ENCODE measurements at places on chromosomes 1 and 21.

GRCh38 chr1:87362834-87363426, 34.2 kb downstream of the LMO4 start:
- no peak for DNase-seq

- no peak for DNase-seq
Measured at GRCh38 chr1:244436336-244437085, 15.2 kb downstream of the ADSS2 start.

- no peak for DNase-seq
Measured at GRCh38 chr1:87644033-87644578, 315.4 kb downstream of the LMO4 start.

GRCh38 chr1:26536521-26536920, 7.0 kb downstream of the RPS6KA1 start:
- DNase-seq = no peak

- no peak for DNase-seq
Measured at GRCh38 chr1:202659541-202659940, 50.7 kb downstream of the SYT2 start.

GRCh38 chr1:180909462-180909976, 3.2 kb upstream of the KIAA1614 start:
- no peak for DNase-seq

DNA sequence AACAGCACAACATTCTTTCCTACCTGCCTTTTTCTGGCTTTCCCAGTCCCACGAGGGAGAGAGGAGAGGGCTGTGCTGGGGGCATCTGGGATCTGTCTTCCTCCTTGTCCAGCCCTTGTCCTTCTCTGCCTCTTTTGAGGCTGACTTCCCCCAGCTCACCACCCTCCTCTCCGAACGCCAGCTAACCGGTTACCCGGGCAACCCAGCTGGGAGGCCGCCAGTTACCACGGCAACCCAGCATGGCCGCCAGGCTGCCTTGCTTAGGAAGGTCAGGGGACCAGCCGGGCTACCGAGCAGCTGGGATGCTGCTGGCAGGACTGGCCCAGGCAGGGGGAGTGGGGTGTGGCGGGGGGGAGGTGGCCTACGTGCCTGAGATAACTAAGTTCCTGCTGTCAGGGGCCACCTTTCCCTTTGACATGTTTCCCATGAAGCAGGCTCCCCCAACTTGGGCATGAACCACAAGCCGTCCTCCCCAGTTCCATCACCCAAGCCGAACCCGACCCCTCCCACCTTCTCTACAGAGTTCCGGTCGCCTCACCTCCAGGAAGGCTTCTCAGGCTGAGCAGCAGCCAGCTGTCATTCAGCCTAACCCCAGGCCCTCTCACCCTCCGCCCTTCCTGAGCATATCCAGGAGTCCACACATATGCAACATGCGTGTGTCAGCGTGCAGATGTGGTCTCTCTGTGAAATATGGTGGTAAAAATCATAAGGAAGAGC, 8.7 kb downstream of the PLEKHA6 start:
- DNase-seq = no peak

GRCh38 chr1:156571261-156571852, 1.0 kb downstream of the IQGAP3 start:
- no peak for DNase-seq

DNA sequence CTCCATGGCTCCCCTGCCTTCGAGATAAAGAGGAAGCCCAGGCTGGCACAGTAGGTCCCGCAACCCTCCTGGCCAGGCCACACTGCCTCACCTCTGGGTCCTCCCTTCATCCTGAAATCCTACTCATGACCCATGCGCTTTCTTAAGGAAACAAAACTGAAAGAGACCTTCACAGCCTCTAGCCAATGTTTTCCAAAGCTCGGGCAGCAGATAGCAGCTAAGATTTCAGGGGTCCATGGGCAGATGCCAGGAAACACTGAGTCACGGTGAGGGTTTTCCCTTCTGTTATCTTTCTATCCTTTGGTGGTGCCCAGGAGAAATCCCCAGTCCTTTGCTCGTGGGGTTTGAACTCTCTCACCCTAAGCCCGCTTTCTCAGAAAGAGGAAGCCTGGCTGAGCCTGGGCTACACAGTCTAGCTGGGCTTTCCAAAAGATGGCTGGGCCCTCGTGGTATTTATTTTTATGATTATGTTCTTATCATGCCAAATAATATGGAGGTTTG, 26.6 kb downstream of the TTC39A start:
- DNase-seq = no peak

DNA sequence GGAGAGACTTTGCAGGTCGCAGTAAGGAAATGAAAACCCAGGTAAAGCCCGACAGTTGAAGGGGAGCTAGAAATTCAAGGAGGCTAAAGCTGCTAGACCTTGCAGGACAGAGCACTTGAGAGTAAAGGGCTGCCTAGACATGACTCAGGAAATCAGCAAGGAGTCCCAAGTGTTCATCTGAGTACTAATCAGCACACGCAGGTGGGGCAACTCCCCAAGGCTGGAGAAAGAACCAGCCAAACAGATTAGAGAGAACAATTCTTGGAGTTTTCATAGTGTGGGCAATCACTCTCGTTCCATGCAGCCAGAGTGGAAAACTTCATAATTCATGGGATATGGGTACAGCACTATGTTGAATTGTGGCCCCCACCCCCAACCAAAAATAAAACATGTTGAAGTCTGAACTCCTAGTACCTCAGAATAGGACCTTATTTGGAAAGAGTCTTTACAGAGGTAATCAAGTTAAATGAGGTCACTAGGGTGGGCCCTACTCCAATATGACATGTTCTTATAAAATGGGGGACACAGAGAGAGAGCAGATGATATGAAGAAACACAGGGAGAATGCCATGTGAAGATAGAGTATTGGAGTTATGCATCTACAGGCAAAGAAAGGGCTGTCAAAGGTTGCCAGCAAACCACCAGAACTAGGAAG, 28.0 kb downstream of the SYDE2 start:
- DNase-seq = no peak

DNA sequence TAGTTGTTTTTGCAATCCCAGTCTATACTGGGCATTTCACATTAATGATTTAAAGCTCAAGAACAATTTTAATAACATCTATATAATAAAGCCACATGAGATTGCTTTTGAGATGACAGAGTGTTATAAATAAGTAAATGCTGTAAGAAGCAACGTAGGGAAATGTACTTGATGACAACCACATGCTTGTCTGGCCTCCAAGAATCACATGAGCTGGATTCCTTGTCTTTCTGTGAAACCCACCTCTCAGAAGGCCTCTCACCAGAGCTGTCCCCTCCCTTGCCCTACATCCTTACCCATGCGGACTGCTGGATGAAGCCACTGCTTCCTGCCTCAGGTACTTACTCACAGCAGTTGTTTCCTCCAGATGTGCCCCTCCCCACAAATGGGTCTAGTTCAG, 145.1 kb upstream of the CTTNBP2NL start:
- no peak for DNase-seq

DNA sequence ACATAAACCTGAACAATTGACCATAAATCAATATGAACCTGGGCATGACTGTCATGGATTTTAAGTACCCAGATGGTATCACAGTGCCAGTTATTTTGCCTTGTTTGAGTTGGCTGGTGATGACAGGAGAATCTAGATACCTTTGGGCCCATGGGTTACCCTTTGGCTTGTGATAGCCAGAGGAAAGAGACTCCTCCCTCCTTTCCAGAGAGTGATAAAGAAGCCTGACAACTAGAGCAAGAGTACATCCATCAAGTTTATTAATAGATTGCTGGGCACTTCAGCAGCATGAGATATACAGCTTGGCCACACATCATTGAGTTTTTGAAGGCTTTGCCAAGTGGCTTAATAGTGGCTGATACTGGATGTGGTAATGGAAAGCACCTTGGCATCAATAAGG, 6.6 kb upstream of the FMO3 start:
- DNase-seq = no peak

- no peak for DNase-seq
Measured at GRCh38 chr1:204080163-204080903, 7.4 kb downstream of the SOX13 start.

DNA sequence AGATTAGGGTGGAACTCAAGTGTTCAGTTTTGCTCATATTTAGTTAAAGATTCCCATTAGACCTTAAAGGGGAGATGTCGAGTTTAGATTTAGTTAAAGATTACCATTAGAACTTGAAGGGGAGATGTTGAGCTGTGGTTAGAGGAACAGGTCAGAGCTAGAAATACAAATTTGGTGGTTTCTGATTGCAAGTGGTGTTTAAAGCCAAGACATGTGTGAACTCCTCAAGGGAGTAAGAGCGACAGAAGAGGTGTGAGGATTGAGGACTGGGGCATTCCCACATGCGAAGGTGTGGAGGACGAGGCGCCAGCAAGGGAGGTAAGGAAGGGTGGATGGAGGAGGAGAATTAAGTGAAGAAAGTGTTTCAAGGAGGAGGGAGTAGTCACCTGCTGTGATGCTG, 168.6 kb downstream of the IER5 start:
- DNase-seq = no peak

DNA sequence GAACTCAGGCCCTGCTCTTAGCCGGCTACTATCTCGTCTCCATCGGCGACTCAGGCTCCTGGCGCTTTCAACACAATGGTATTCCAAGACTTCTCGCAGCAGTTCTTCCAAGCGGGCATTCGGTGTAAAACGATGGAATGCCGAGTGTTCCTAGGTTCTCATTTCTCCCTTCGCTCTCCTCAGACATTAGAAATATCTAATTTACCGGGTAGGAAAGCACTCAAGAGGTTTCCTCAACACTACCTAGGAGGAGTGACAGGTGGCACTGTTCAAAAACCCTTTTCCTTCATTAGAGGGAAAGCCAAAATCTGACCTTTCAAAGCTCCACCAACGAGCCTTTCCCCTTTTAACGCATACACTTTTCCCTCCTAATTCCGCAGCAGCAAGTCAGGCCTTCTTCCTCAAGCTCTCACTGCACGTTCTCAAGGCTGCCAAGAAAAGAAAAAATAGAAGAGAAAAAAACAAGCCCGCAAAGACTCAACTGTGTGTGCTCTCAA, 601 bp downstream of the UBE2G2 start:
- DNase-seq = no peak

DNA sequence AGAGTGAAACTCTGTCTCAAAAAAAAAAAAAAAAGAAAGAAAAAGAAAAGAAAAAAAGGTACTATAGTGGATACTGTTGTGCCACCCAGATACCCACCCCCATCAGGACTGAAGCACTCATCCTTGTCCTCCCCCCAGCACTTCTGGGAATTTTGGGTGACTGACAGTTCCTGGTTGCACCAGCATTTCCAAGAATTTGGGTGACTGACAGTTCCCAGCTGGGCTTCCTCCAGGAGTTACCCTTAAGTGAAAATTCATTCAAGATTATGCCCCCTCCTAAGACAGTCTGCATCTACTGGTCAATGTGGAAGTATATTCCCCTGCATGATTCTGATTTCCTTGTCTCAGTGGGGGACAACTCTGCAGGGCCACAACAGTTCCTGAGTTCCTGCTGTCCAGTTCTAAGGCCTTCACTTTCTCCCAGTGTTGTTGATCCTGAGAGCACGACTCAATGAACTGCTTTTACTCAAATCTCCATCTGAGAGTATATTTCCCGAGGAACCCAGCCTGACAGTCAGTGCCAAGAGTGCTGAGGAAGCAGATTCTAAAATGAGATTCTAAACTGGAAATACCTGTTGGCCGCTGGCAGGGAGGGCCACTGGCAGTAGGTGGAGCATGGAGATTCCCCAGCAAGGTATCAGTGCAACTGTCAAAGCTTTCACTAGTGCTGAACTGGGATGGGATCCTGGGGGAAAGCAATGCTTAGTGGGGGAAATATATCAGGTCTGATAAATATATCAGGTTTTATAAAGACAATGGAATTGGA, 18.5 kb downstream of the RIIAD1 start:
- no peak for DNase-seq

GRCh38 chr21:31358158-31358557, 14.1 kb upstream of the TIAM1 start:
- DNase-seq = no peak

DNA sequence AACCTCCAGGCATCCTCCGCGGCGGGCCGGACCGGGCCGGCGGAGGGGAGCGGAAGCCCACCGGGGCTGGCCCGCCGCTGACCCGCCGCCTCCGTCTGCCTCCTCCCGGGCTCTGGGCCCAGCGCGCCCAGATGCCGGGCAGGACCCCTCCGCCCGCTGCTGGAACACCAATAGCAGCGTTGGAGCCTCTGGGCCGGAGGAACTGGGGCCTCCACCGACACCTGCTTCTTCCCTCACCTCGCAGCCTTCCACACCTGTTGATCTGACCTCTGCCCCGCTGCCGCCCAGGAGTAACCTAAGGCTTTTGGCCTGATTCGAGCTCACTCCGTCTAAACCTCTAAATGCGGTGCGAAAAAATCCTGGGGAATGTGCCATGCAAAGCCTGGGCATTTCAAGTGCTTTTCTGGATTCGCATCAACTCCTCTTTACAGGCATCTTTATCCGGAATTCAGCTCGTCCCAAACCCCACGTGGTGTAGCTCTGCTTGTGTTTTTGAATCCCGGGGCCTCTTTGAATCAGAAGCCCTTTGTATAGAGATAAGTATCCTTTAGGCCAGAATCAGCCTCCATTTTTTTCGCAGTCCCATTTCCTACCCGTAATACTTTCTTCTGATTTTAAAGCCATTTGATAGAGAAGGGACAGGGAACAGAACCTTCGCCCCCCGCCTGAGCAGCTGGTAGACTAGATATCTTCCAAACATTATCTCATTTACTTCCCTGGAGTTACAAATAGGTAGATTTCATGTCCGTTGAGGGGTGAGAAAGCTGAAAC, 680 bp upstream of the CNN3 start:
- no peak for DNase-seq

GRCh38 chr1:184866991-184867788, 107.1 kb downstream of the NIBAN1 start:
- no peak for DNase-seq

- no peak for DNase-seq
Measured at GRCh38 chr1:228281631-228282328, 73.9 kb downstream of the OBSCN start.

DNA sequence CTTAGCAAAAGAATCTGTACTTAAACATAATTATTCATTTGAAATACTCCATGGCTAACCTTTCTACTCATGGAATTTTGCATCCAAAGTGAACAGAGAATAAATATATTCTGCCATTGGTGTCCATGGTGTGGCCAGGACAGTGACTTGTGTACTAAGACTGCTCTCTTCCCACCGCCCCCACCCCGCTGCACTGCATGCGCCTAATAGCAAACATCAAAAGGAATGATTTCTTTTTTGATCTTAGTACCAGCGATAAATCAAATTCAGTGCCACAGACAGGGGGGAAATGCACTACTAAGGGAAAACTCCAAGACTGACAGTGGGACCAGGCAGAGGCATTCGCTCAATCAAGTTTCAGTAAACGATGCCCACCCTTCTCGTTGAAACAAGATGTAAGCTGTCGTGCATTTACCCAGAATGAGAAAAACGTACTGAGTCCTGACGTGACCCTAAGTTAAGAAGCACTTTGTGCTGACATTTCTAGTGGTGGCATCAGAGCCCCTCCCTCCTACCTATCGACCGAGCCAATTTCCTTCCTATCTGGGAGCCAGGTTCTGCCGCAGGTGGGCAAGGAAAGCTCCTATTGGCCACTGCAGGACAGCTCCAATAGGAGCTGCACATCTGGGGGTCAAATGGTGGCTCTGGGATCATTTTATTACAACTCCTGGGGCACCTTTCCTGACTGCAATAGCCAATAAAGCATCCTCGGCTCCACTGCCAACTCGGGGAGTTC, 12.5 kb downstream of the ESRRG start:
- DNase-seq = no peak

All from stimulated activated CD4-positive, alpha-beta T cell treated with anti-CD3 and anti-CD28 coated beads, Interleukin-4, amount 100 ng/mL, for 4 hours (primary cell).